ENCODE measurements at places on chromosomes 11 and 22.

DNA sequence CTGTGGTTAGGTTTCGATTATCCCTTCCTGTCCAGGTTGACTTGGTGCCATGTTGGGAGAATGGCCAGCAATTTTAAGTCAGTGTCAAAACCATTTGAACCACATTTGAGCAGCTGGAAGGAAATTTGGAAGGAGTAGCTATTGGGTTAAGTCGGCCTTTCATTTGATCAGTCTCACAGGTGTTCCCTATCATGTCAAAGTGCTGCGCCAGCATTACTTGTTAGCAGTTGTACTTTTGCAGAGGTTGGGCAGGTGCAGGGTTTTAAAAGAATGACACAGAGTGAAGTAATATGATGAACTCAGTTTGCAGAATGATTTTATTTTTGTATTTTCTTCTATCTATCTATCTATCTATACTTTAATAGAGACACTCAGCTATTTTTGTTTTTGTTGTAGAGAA, 6.4 kb upstream of the TYMP start:
- DNase-seq: no peak
- H3K4me1 ChIP-seq: peaks cover 59% of the 10 kb centered on the region
- peaks cover 13% of the 10 kb centered on the region for H3K27me3 ChIP-seq
- no peak overlapping the region for H3K4me3 ChIP-seq
- no peaks in the 10 kb centered on the region for H3K36me3 ChIP-seq

- no peak overlapping the region for H3K4me3 ChIP-seq
- no peak overlapping the region for H3K27ac ChIP-seq
- no peaks in the 10 kb centered on the region for H3K36me3 ChIP-seq
- no peak for DNase-seq
Measured at GRCh38 chr22:49096476-49096875, 731.2 kb downstream of the BRD1 start.

GRCh38 chr11:42974510-42975179, 337.2 kb upstream of the API5 start:
- no peaks in the 10 kb centered on the region for H3K36me3 ChIP-seq
- DNase-seq: no peak
- no peak overlapping the region for H3K4me3 ChIP-seq
- no peaks in the 10 kb centered on the region for H3K27me3 ChIP-seq
- no peak overlapping the region for H3K27ac ChIP-seq

DNA sequence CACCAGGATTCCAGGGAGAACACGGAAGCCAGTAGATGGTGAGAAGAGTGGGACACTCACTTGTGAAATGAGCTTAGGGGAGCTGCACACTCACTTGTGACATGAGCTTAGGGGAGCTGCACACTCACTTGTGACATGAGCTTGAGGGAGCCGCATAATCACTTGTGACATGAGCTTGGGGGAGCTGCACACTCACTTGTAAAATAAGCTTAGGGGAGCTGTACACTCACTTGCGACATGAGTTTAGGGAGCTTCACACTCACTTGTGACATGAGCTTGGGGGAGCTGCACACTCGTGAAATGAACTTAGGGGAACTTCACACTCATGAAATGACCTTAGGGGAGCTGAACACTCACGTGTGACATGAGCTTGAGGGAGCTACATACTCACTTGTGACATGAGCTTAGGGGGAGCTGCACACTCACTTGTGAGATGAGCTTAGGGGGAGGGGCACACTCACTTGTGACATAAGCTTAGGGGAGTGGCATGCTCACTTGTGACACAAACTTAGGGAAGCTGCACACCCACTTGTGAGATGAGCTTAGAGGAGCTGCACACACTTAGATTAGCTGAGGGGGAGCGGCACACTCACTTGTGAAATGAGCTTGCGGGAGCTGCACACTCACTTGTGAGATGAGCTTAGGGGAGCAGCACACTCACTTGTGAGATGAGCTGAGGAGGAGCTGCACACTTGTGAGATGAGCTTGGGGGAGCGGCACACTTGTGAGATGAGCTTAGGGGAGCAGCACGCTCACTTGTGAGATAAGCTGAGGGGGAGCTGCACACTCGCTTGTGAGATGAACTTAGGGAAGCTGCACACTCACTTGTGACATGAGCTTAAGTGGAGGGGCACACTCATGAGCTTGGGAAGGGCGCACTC, 59.0 kb downstream of the NCAPD3 start:
- no peaks in the 10 kb centered on the region for H3K27me3 ChIP-seq
- H3K36me3 ChIP-seq: no peaks in the 10 kb centered on the region
- no peak for DNase-seq
- H3K4me1 ChIP-seq: no peaks in the 10 kb centered on the region
- no peak overlapping the region for H3K4me3 ChIP-seq

DNA sequence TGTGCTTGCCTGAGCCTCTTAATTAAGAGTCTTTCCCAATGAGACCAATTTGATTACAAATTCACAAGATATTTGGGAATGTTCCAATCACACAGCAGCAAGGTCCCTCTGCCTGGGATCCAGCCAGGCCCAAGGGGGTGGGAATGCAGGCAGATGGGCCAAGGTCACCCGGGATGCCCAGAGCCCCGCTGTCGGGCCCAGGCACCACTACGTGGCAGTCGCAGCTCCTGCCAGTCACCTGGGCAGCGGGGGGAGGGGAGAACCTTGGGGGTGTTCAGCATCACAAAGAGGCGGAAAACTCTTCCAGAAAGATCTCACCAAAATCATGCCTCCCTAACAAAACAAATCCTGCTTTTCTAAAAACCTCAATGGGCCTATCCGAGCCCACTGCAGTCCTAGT, 30.9 kb downstream of the PPM1F start:
- no peak overlapping the region for H3K4me3 ChIP-seq
- no peaks in the 10 kb centered on the region for H3K4me1 ChIP-seq
- no peaks in the 10 kb centered on the region for H3K27me3 ChIP-seq
- no peaks in the 10 kb centered on the region for H3K36me3 ChIP-seq

GRCh38 chr22:35746248-35746647, 28.6 kb downstream of the APOL5 start:
- no peak for DNase-seq
- no peaks in the 10 kb centered on the region for H3K4me1 ChIP-seq
- H3K4me3 ChIP-seq: no peak overlapping the region
- H3K27ac ChIP-seq: no peak overlapping the region

GRCh38 chr22:36343720-36344105, 44.1 kb downstream of the MYH9 start:
- no peak for DNase-seq
- peak overlapping the region; percentile 92 for H3K27ac ChIP-seq
- H3K4me1 ChIP-seq: peaks cover 86% of the 10 kb centered on the region
- peaks cover 7% of the 10 kb centered on the region for H3K36me3 ChIP-seq

- H3K36me3 ChIP-seq: peaks cover 79% of the 10 kb centered on the region
- H3K27me3 ChIP-seq: no peaks in the 10 kb centered on the region
- DNase-seq: no peak
- no peaks in the 10 kb centered on the region for H3K4me1 ChIP-seq
- H3K4me3 ChIP-seq: no peak overlapping the region
- no peak overlapping the region for H3K27ac ChIP-seq
Measured at GRCh38 chr22:20799449-20799848, 25.5 kb downstream of the SERPIND1 start.

- H3K27ac ChIP-seq: peak overlapping the region; percentile 23
- no peaks in the 10 kb centered on the region for H3K36me3 ChIP-seq
- H3K27me3 ChIP-seq: no peaks in the 10 kb centered on the region
- H3K4me3 ChIP-seq: no peak overlapping the region
- no peaks in the 10 kb centered on the region for H3K4me1 ChIP-seq
- DNase-seq: peak; percentile 45
Measured at GRCh38 chr11:111352935-111353710, 26.0 kb downstream of the POU2AF1 start.

- DNase-seq: no peak
- H3K4me1 ChIP-seq: peaks cover 61% of the 10 kb centered on the region
- peak overlapping the region; percentile 90 for H3K27ac ChIP-seq
Measured at GRCh38 chr22:30312053-30312452, 14.7 kb downstream of the TBC1D10A start.

DNA sequence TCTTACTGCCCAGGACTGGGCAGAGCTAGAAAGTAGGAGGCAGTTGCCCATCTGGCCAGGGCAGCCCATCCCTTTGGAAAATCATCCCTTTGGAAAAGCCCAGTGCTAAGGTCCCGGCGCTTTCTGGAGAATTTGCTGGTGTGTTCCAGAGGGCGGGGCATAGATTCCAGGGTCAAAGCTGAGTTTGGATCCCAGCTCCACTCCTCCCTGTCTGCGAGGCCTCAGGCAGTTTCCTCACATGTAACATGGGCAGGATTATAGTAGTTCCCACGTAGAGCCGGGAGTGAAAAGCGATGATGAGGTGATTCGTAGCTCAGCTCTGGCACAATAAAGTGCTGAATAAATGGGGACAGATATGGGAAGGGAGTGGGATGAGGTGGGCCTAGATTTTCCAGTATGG, 31.4 kb upstream of the LRRC10B start:
- H3K36me3 ChIP-seq: no peaks in the 10 kb centered on the region
- H3K4me3 ChIP-seq: no peak overlapping the region
- H3K27me3 ChIP-seq: no peaks in the 10 kb centered on the region
- DNase-seq: no peak
- H3K27ac ChIP-seq: no peak overlapping the region

GRCh38 chr22:36986242-36986821, 32.9 kb downstream of the TST start:
- no peaks in the 10 kb centered on the region for H3K36me3 ChIP-seq
- H3K4me1 ChIP-seq: no peaks in the 10 kb centered on the region
- peak; percentile 40 for DNase-seq
- no peak overlapping the region for H3K4me3 ChIP-seq
- no peak overlapping the region for H3K27ac ChIP-seq
- peaks cover 28% of the 10 kb centered on the region for H3K27me3 ChIP-seq

DNA sequence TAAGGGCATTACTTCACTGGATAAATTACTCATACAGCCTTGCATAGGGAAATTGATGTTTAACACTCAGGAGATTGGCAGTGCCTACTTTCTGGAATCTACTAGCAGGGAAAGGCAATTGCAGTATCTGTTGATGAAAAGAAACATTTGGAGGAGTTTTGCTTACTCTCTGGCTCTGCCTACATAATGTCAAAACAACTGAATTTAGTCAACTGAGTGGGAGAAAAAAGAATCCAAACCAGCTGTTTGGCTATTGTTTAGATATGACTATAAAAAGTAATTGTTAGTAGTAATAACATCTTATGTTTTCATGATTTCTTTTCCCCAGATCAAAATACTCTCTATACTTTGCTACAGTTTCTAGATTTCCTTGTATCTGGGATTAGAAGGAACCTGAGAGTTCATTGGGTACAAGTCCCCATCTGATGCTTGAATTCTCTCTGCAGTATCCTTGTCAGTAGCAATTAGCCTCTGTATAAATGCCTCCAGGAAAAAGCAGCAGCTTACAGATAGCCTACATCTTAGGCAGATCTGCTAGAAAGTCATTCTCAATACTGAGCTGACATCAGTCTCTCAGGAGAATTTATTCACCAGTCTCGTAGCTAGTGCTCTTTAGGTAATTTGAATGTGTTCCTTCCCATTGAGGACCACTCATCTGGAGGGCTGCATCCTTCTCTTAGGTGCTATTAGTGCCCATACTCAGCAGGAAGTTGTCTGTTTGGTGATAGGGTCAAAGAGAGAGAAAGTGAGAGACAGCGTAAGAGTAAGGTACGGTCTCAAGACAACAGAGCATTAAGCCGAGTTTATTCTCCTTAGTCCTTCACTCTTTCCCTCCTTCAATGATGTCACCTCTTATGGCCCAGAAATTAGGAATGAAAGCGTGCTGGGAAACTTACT, 185.9 kb upstream of the CCDC90B start:
- no peak overlapping the region for H3K4me3 ChIP-seq
- H3K27me3 ChIP-seq: no peaks in the 10 kb centered on the region
- DNase-seq: no peak
- H3K4me1 ChIP-seq: no peaks in the 10 kb centered on the region
- no peak overlapping the region for H3K27ac ChIP-seq

GRCh38 chr22:21940521-21940920, 12.1 kb downstream of the PPM1F start:
- no peaks in the 10 kb centered on the region for H3K36me3 ChIP-seq
- H3K27ac ChIP-seq: peak overlapping the region; percentile 91
- no peak for DNase-seq
- H3K4me1 ChIP-seq: peaks cover 64% of the 10 kb centered on the region
- no peaks in the 10 kb centered on the region for H3K27me3 ChIP-seq

DNA sequence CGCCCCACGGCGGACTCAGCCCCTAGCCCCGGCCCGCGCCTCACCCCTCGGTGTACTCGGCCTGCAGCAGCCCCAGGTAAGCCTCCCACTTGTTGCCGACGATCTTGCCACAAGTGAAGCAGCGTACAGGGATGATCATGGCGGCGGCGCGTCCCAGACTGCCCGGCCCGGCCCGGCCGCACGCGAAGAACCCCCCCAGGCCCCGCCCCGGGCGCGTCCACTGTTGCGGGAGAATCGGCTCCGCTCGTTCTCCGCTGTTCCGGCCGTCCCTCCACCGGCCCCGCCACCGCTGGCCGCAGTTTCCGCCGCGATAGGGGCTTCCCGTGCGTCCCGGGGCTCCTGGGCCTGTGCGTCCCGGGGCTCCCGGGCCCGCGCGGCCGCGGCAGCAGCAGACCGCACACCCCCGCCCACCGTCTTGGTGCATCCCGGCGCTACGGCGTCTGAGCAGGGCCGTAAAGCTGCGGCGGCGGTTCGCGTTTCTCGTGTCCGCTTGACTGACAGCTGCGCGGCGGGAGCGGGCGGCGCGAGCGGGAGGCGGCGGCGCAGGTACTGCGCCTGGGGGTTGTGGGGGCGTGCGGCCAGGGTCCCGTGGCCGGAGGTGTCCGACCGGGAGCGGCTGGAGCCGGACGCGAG, at the start of the genes POLR2L and TSPAN4:
Gene POLR2L, minus strand, starts transcription at position 160 of the 633 bp plus-strand sequence. Its CDS starts 21 bp downstream, at position 139.
Gene TSPAN4, plus strand, starts transcription at position 483 of the 633 bp plus-strand sequence. CDS start 7,453 bp downstream, outside the sequence.
- peak within 1 kb of the TSS; percentile 62 for H3K4me3 ChIP-seq
- H3K4me1 ChIP-seq: peaks cover 21% of the 10 kb centered on the region
- H3K27me3 ChIP-seq: peaks cover 11% of the 10 kb centered on the region
- peak; percentile 91 for DNase-seq

- no peaks in the 10 kb centered on the region for H3K27me3 ChIP-seq
- no peaks in the 10 kb centered on the region for H3K4me1 ChIP-seq
- H3K27ac ChIP-seq: no peak overlapping the region
Measured at GRCh38 chr11:44016131-44016530, 31.6 kb upstream of the ACCSL start.

- H3K27me3 ChIP-seq: no peaks in the 10 kb centered on the region
- no peak overlapping the region for H3K4me3 ChIP-seq
- DNase-seq: no peak
- H3K27ac ChIP-seq: no peak overlapping the region
- H3K36me3 ChIP-seq: no peaks in the 10 kb centered on the region
Measured at GRCh38 chr11:33094157-33094556, 54.8 kb downstream of the TCP11L1 start.

DNA sequence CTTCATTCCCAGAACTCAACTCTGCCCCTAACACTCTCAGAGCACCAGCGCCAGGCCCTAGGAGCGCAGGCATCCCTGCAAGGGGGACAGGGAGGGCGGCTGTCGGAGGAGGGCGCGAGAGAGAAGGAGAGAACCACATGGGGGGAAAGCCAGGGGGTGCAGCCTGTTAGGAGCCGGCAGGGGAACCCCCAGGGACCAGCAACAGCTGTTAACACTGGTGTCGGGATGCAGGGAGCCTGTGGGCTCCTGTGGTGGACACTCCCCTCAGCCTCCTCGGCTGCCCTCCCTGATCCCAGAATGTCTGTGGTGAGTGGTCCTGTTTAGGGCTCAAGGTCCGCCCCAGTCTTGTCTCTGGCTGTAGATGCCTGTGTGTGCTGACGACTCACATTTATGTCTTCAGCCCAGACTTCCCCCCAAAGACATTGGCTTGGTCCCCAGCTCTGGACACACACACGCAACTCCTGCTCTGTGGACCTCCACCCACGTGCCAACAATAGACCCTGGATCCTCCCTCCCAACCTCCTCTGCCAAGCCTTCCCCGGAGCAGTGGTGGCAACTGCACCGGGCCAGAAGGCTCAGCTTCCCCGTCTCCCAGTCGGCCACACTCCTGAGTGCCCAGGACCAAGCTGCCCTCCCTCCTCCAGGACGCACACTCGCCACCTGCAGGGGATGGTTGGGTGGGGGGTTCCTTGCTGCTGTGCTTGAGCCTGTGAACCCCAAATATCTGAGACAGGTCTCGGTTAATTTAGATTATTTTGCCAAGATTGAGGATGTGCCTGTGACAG, 817 bp upstream of the IFITM5 start:
- H3K36me3 ChIP-seq: no peaks in the 10 kb centered on the region
- peaks cover 31% of the 10 kb centered on the region for H3K27me3 ChIP-seq
- no peak overlapping the region for H3K4me3 ChIP-seq
- DNase-seq: no peak
